ENCODE measurements at places on chromosomes 2 and 18.

GRCh38 chr18:66616523-66616983, 12.7 kb upstream of the CDH19 start:
- DNase-seq = no peak

- no peak for DNase-seq
These were observed 316.3 kb upstream of the KCNJ3 start for GRCh38 chr2:154381931-154382794.

DNA sequence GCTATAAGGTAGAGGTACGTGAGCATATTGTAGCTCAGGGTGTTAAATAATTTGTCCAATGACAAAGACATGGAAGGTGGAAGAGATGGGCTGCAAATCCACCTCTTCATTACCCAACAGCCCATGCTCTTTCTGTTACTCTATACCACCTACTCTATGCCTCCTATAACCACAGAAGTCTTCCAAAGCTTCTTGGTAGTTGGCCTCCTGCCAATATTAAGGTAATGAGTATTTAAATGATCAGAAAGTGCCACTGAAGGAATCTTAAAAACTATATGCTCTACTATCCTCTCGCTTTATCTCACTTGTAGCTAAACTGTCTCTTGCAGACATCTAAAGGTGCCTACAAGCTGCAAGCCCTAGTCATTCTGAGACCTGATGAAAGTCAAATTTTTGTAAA, 41.1 kb downstream of the SULT1C2 start:
- no peak for DNase-seq

- no peak for DNase-seq
These were observed 10.7 kb downstream of the ARID5A start for GRCh38 chr2:96547203-96547641.

GRCh38 chr2:198390670-198391069, 586.3 kb downstream of the PLCL1 start:
- DNase-seq = no peak

GRCh38 chr2:56380861-56381260, 197.1 kb downstream of the CCDC85A start:
- no peak for DNase-seq

DNA sequence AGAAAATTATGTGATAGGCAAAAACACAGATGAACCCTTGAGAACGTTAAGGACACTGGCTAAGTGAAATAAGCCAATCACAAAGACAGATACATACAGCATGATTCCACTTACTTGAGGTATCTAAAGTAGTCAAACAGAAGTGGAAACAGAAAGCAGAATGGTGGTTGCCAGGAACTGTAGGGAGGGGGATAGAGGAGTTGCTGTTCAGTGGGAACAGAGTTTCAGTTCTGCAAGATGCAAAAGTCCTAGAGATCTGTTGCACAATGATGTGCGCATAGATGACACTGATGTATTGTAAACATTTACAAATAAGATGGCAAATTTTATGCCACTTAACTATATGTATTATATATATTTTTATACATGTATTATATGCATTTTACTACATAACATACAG, 59.7 kb downstream of the POLE4 start:
- DNase-seq = no peak

DNA sequence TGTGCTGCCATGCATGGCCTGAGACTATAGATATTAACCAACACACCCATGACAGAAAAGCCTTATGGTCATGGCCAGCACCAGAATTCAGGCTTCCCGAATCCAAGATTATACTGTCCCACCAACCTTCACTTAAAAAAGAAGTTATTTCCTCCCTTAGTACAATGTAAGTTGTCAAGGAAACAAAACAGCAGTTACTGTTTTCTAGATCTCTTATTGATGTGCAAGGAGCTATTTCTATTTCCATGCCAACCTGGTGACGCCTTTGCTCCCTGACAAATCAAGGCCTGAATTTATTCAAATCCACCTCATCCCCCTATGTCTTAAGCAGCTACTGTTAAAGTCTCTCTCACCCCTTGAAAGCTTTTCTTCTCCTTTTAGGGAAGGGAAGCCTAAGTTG, 249.3 kb downstream of the ZNF521 start:
- DNase-seq = no peak

DNA sequence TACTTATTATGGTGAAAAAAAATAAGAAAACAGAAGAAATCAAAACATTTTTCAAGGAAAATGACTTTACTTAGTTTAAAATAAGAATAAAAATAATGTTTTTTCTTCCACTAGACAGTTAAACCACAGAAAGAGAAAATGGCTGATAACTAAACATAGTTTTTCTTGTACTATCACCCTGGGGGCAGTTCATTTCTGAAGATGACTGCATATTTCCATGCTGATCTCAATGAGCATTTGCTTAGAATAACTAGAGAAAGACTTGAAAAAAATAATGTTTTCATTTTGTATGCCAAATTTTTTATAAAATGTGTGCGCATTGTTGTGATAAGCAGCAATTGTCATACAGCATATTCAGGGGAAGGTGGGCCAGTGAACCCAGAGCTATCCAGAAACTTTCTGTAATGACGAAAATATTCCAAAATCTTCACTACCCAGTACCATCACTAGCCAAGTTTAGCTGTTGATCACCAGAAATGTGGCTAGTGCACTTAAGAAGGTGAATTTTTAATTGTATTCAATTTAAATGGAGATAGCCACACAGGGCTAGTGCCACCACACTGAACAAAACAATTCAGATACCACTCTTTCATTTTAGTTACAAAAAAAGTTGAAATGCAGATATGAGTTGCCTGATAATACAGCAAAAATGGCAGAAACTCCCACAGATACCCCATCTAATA, 513.4 kb upstream of the NETO1 start:
- DNase-seq = no peak

Measured in fibroblast of skin of left biceps (primary cell).